Stimulated activated CD8-positive, alpha-beta memory T cell treated with anti-CD3 and anti-CD28 coated beads, Interleukin-7, amount 100 ng/mL, for 1 hour (primary cell): ENCODE measurements at places on chromosomes 16 and 17.

GRCh38 chr16:84844049-84844350 is 24.2 kb downstream of the CRISPLD2 start:
- no peak for DNase-seq

DNA sequence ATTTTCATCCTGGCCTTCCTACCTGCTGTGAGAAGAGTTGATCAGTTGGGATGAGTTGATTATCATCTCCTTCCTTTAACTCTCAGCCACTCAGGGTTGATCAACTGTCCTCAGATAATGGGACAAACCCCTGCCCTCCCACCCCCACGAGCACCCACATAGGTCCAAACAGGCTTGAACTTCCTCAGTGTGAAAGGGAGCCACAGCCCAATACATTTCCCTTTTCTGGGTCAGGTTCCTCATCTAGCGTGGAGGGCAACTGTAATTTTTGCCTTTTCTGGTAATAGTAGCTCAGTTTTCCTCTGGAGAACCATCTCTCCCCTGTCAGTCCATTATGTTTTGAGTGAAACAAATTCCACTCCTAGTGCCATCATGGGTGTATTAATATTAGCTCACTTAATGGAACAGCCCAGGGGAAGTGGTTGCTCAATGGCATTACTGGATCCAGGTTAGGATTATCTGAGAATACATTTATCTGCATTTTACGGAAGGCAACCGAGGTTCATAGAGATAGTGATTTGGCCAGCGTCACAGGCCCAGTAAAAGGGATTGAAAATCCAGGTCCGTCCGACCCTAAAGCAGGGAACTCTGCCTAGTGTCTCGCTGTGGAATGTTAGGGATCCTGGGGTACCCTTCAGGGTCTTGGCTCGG is 476 bp upstream of the LPCAT2 start:
- DNase-seq, result no peak

DNA sequence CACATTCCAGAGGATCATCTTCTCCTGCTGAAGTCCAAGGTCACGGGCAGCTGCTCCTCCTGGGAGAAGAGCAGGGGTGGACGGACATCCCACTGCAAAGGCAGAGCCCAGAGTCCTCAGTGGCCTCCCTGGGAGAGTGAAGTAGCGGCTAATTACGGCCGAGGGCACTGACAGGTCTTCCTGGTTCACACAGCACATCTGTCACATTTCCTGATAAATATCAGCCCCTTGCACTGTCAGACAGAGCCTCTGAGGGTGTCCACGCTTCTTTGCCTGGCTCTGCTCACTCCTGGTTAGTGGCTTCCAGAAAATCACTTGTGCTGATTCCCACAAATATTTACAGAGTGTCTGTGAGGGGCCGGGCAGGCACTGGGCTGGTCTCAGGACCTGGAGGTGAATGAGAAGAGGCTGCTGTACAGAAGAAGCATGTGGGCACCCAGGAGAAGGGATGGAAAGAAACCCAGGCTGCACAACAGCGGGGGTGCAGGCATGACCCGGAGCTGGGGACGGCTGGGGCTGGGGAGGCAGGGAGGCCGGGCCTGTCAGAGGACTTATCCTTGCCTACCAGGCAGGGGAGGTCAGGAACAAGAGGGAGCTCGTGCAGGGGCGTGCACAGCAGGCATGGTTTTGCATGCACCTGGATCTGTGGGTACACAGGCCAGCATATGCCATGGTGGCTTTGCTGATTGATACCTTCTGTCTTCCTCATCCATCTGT is 258.2 kb upstream of the TNRC6C start:
- DNase-seq, result no peak

- DNase-seq, result no peak
Observed at GRCh38 chr17:63142836-63143235, 176.8 kb downstream of the TANC2 start.
